ENCODE measurements at places on chromosomes 2 and 18. TPM values are rescaled to one million over a fixed set of nuclear protein-coding genes. Genes with fewer than 3 reads are reported as not detected.

DNA sequence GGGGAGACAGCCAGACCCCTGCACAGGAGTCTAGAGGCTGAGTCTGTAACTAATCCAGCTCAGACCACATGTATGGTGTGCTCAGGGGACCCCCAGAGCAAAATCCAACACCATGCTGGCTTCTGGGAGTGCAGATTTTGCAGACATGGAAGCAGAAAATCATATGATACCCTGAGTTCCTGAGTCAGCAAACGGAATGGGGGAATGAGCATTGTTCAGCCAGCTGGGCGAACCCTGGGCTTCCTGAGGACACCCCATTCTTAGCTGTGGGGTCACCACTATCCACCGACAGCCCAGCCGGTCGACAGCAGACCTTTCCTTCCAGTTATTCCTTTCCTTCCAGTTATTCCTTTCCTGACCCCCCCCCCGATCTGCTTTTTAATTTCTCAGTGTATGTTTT, 322.9 kb downstream of the GBX2 start:
- no peaks in the 10 kb centered on the region for H3K36me3 ChIP-seq
- no peaks in the 10 kb centered on the region for H3K27me3 ChIP-seq
- no peak overlapping the region for H3K4me3 ChIP-seq
- H3K4me1 ChIP-seq, result no peaks in the 10 kb centered on the region
- DNase-seq, result no peak

DNA sequence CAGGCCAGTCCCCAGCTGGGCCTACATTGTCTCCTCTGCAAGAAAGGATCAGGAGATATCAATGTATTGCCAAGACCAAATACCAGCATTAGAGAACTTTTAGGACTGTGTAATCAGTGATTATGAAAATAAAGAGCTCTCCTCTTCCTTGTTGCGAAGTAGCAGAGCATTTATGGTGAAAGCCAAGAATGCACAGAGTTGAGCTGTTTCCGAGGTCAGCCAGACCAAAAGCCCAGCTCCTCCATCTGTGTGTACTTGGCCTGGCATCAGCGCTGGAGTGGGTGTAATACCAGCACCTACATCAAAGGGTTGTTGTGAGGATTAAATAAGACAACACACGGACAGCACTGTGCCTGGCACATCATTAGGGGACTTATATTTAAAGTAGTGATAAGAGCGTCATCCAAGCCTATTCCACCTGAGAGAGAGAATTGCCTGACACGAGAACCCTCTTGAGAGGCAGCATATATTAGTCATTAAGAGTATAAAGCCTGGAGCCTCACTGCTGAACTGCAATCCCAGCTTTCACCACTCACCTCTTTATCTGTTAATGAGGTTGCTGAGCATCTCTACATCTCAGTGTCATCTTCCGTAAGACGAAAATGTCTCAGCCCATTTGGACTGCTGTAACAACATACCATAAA, 7.4 kb upstream of the SLC16A14 start:
- no peak overlapping the region for H3K4me3 ChIP-seq
- no peaks in the 10 kb centered on the region for H3K27me3 ChIP-seq
- H3K4me1 ChIP-seq, result no peaks in the 10 kb centered on the region
- H3K27ac ChIP-seq, result no peak overlapping the region
- H3K36me3 ChIP-seq, result no peaks in the 10 kb centered on the region

- no peak for DNase-seq
- H3K36me3 ChIP-seq, result no peaks in the 10 kb centered on the region
- no peaks in the 10 kb centered on the region for H3K27me3 ChIP-seq
- no peak overlapping the region for H3K27ac ChIP-seq
These were observed 324.0 kb upstream of the UBE2E3 start for GRCh38 chr2:180656455-180656847.

GRCh38 chr18:64693766-64694165, 544.9 kb upstream of the LINC00305 start:
- H3K36me3 ChIP-seq, result no peaks in the 10 kb centered on the region
- H3K4me3 ChIP-seq, result no peak overlapping the region
- no peak overlapping the region for H3K27ac ChIP-seq
- no peaks in the 10 kb centered on the region for H3K27me3 ChIP-seq
- no peak for DNase-seq

DNA sequence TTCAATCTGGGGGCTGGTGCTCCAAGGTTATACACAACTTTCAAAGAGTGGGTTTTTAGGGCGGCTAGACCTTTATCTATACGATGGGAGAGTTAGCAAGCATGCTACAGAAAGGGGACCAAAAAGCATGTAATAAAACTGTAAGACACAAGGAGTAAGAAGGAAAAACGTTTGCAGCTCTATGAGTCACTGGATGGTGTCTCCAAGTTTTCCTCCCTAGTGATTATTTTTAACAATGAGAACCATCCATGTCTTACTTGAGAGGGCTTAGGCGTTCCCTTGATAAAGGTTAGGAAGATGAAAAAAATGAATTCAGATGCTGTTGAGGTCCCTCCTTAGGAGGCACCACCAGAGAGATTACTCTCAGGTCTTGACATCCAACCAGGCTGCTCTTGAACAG, 75.9 kb downstream of the HRH4 start:
- no peak overlapping the region for H3K27ac ChIP-seq
- no peak overlapping the region for H3K4me3 ChIP-seq
- no peaks in the 10 kb centered on the region for H3K27me3 ChIP-seq

DNA sequence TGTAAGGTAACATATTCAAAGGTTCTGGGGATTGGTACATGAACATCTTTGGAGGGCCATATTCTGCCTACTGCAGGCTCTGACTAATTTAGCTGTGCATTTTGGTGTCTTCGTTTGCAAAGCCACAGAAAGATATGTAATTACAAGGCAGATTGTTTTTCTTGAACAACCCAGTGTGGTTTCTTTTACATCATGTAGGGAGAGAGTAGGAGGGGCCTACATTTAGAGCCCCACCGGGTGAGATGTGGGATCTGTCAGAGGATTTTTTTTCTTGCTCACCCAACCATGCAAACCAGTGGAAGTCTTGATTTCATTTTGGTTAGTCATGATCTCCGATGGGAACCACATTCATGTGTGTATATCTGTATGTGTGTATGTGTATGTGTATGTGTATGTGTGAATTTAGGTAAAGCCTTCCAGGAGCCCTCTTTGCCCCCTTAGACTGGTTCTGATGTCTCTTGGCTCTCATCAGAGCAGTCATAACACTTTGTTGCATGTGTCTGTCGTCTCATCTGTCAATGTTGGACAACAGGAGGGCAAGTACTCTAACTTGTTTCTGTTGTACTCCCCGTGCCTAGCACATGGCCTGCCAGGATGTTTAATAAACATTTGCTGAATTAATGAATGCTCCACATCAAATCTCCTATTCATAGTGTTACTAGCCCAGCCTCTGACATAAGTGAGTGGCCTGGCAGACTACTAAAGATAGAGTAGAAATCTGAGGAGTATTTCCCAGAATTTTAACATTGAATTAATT, 239.9 kb downstream of the MTX2 start:
- no peaks in the 10 kb centered on the region for H3K27me3 ChIP-seq
- H3K4me1 ChIP-seq, result no peaks in the 10 kb centered on the region
- H3K36me3 ChIP-seq, result no peaks in the 10 kb centered on the region
- no peak overlapping the region for H3K27ac ChIP-seq
- H3K4me3 ChIP-seq, result no peak overlapping the region

GRCh38 chr2:52710810-52711618, 1056.6 kb upstream of the CHAC2 start:
- H3K27me3 ChIP-seq, result no peaks in the 10 kb centered on the region
- no peaks in the 10 kb centered on the region for H3K36me3 ChIP-seq
- no peaks in the 10 kb centered on the region for H3K4me1 ChIP-seq
- H3K4me3 ChIP-seq, result no peak overlapping the region
- H3K27ac ChIP-seq, result no peak overlapping the region

- no peaks in the 10 kb centered on the region for H3K27me3 ChIP-seq
- H3K27ac ChIP-seq, result no peak overlapping the region
- no peak overlapping the region for H3K4me3 ChIP-seq
These were observed 128.6 kb downstream of the NCK2 start for GRCh38 chr2:105873281-105873680.

DNA sequence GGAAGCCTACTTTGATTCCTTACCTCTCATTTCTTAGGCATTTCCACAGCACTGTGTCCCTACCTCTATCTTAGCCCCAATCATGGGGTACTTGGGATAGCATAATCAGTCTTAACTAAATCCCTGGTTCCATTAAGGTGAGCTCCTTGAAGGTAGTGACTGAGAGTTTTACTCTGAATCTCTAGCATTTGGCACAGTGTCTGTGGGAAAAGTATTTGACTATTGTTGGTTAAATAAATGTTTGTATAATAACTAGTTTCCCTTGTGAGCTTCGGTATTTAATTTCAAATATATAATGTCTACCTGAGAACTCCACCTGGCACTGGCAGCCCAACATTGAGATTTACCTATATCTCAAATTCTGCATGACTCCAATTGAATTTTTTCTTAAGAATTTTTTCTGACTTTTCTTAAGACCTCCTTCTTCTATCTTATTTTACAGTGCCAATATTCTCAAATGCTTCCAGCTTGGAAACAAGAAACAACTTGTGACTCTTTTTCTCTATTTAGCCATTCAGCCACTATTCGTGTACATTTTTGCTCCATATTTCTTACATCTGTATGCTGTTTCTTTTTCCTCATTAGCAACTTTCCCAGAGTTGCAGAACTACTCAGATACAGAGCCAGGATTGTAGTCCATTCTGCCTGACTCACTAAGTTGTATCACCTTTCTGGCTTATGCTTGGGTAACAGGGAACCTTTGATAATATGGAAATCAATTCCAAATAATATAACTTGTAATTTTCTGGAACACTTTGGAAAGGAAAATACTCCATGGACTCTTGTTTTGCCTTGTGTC, 214.0 kb upstream of the NT5C1B start:
- no peaks in the 10 kb centered on the region for H3K27me3 ChIP-seq
- H3K27ac ChIP-seq, result no peak overlapping the region
- no peak overlapping the region for H3K4me3 ChIP-seq
- no peak for DNase-seq

DNA sequence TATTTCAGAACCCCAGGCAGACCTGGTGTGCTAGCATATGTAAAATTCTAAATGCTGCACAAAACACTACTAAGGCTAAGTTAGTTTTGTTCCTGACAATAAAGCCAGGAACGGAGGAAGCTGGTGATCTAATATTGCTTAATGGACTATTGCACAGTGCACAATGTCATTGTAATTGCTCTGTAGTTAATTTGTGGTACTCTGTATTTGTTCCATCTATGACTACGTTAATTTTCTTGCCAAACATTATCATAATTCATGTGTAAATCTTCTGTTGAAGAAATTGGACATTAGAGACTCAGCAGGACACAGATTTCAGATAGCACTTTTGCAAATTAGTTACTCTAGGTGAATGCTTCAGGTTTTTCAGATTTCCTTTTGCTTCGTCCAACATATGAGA, 232.3 kb downstream of the RIT2 start:
- no peaks in the 10 kb centered on the region for H3K4me1 ChIP-seq
- no peak overlapping the region for H3K27ac ChIP-seq
- no peaks in the 10 kb centered on the region for H3K36me3 ChIP-seq
- H3K27me3 ChIP-seq, result no peaks in the 10 kb centered on the region

- no peaks in the 10 kb centered on the region for H3K27me3 ChIP-seq
- no peaks in the 10 kb centered on the region for H3K4me1 ChIP-seq
- H3K36me3 ChIP-seq, result no peaks in the 10 kb centered on the region
- no peak overlapping the region for H3K4me3 ChIP-seq
- peak overlapping the region; percentile 45 for H3K27ac ChIP-seq
These were observed 40.4 kb downstream of the COL3A1 start for GRCh38 chr2:189014449-189015138.

DNA sequence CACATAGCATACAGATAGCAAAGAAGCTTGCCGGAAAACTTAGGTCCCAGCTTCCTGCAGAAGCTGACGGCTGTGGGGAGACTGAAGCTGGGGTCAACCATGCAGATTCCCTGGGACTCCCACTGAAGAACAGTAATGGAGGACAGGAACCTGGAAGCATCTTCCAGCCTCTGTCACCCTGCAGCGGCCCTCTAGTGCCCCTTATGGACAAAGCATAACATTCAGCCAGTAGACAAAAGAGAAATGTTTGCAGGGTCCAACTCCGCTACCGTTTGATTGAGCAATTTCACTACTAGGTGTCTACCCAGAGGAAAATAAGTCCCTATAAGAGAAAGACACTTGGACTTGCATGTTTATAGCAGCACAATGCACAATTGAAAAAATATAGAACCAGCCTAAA, 460.6 kb downstream of the CNTNAP5 start:
- H3K4me1 ChIP-seq, result no peaks in the 10 kb centered on the region
- no peak overlapping the region for H3K4me3 ChIP-seq
- no peak overlapping the region for H3K27ac ChIP-seq
- DNase-seq, result no peak
- no peaks in the 10 kb centered on the region for H3K36me3 ChIP-seq

DNA sequence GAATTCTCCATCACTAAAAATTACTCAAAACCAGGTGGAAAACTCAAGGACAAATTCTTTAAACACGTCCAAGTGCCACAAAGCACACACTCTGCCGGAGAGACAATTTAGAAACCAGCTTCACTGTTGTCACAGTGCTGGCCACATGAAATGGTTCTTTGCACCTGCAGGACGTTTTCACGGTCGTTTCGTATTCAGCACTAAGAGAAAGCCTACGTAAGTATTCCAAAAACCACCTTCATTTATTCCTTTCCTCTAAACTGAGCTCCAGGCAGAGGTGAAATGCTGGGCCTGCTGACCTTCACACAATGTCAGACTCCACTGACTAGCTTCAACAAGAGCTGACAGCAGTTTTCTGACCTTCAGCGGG, 680 bp downstream of the ATP5F1A start:
- peak overlapping the region; percentile 90 for H3K4me3 ChIP-seq
- H3K36me3 ChIP-seq, result peaks cover 14% of the 10 kb centered on the region
- peak overlapping the region; percentile 90 for H3K27ac ChIP-seq

GRCh38 chr2:95023222-95023597, 2.3 kb upstream of the MAL start:
- no peak overlapping the region for H3K4me3 ChIP-seq
- no peaks in the 10 kb centered on the region for H3K36me3 ChIP-seq
- H3K27me3 ChIP-seq, result peaks cover 52% of the 10 kb centered on the region
- DNase-seq, result no peak

Gene WNT6
- total RNA-seq, result 26.1 TPM

Gene NCKAP5
- 6.1 TPM for total RNA-seq

Gene TCF7L1
- 14.1 TPM for total RNA-seq

Gene HRH4
- total RNA-seq, result not detected

Gene ACADL
- total RNA-seq, result 85.4 TPM

Gene MFSD6
- total RNA-seq, result 92.7 TPM

Gene MYO1B
- total RNA-seq, result 36.5 TPM

Gene PPP1R1C
- 3.9 TPM for total RNA-seq
